ENCODE measurements at places on chromosomes 7 and 10.

DNA sequence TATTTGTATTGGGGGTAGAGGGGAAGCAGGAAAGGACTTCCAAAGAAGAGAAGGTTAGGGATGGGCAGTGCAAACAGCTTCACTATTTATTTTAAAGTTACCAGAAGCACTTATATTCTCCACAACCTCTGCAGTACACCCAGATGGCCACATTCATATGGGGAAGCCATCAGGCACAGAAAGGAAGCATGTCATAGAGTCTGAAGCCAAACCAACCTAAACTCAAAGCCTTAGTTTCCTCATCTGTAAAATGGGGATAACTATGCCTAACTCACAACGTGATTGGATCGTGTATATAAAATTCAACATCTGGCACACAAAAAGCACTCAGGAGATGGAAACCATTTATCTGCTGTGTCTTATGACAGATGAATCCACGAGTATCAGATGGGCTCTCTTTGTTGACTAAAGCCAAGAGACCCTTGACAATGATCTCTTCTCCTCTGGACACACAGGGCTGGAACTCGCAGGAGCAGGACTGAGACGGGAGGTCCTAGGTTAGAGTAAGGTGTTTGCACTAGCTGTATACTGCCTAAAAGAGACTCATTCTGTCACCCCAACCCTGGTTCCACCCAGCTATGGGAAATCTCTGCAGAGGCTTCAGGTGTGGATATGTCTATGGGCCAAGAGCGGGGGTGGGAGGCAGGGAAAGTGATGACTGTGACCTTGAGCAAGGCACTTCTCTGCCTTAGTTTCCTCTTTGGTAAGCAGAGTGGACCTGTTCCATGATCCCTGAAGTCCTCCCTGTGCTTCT is 1.8 kb downstream of the KIAA1549 start:
- DNase-seq: no peak

DNA sequence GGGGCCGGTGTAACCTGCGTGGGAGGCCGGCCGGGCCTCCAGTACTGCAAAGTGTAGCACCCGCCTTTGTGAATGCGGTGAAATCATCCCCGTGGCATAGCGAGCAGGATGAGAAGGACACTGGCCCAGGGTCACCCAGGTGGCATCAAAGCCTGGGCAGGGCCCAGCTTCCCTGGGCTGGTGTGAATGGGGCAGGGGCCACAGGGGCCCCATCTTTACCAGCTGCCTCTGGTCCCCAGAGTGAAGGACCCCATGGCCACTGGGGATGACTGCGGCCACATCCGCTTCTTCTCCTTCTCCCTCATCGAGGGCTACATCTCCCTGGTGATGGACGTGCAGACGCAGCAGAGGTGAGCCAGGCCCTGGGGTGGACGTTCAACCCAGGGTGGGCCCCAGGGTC is 53.8 kb downstream of the RCC1L start:
- DNase-seq: no peak

- no peak for DNase-seq
Measured at GRCh38 chr7:129599174-129599573, 12.3 kb upstream of the NRF1 start.

GRCh38 chr10:98323221-98324164 is 55.5 kb upstream of the LOXL4 start:
- DNase-seq: no peak

DNA sequence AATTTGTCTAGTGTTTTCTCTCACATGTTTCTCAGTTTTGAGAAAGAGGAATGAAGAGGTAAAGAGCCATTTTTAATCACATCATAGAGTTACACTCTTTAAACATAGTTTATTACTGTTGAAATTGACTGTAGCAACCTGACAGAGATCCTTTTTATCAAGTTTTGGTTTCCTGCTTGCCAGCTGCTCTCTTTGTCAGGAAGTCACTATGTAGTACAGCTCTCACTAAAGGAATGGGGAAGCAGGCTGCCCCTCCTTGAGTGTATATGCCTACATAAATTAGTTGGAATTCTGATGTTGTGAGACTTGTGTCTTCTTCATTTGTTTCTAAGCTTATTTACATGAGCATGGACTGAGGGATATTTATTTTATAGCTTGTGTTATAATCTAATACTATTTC is 1274.0 kb upstream of the CELF2 start:
- DNase-seq: no peak

DNA sequence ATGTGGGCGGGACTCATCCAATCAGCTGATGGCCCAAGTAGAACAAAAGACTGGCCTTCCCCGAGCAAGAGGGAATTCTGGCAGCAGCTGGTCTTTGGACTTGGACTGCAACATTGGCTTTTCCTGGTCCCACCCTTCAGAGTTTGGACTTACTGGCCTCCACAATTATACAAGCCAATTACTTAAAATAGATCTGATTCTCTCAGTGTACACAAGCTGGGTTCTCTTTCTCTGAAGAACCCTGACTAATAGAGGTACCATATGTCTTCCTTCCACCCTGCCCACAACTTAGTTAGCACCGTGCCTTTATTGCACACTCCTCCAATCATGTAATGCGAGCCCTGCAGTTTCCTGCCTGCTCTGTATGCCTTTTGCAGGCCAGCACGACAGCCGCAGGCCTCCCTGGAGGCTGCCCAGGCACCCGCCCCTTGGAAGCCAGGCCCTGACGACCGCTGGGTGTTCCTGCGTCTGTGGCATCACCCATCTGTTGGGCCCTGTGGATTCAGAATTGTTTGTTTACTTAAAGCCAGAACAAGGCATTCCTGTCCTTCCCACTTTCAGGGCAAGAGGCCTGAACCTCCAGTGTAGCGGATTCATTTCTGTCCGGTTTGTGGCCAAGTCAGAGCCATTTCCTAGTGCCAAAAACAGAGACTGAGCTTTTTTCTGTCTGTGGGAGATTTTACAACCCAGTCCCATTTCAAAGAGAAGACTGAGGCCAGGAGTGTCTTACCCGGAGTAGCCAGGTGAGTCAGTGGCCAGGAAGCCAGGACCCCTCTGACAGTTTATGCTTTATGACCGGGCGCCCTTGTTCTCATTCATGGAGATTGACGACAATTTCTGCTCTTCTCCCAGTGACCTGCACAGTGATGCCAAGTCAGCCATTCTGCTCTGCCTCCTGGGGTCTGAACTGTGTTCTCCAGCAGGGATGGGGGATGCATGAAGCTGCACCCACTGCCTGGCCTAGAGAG is 968 bp upstream of the INMT start:
- no peak for DNase-seq

DNA sequence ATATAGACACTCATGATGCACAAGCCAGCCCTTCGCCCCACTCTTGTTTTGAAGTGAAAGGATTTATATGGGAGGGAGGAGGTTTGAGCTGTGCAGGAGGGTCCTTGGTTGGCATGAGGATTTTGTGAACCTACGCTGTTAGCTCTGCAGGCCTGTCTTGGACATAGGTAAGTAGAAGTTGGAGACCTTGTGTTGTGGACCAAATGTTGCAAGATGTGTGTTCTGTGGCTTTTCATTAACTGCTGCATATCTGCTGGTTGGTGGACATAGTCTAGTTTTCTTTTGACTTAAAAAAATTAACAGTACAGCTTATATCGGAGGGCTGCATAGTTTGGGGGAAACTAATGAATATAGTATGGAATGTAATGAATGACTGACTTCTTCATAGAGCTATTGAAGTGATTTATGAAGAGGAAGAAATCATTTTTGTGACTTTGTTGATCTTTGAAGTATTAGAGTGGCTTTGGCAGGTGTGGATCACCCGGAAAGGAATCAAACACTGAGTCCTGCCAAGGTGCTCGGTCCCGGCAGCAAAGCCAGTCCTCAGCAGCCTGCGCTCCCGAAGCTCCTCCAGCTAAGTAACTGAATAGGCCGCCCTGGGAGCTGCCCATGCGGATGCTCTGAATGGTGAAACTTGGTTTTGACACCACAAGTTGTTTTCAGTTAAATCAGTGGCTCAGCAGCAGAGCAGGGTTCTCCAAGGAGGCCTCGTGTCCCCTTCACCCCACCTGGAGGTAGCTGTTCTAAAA is 3.2 kb downstream of the MGMT start:
- DNase-seq: no peak

All from GM12864 (cell line).